ENCODE measurements at places on chromosomes 5 and 9.

DNA sequence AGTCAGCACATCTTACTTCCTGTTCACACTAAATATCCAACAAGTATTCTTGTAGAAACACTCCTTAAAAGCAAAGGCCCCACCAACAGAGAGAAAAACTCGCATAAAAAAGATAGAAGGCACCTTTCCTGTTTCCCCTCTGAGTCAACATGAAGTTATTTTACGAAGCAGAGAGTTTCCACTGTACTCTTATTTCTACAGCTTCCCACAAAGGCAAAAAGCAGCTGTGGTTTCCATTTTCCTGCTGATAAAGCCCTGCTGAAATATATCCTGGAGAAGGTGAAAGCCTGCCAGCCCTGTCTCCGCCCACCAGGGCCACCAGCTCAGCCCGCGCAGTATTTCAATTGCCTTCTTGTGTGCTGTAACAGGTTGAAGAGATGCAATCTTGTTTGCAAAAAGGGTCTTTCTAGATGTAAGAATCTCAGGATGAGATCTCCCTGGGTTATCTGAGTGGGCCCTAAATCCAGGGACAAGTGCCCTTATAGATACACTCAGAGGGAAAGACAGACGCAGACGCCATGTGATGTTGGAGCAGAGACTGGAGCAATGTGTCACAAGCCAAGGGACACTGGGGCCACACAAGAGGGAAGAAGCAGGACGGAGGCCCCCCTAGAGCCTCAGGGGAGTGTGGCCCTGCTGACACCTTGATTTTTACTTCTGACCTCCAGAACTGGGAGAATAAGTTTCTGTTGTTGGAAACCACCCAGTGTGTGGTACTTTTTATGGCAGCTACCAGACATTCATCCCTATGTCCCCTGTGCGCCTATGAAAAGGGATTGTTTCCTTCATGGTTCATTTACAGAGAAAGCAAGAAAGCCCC lies 19.9 kb downstream of the SEMA4D start:
- no peak for DNase-seq

- DNase-seq, result no peak
These were observed 49.4 kb downstream of the ELOVL7 start for GRCh38 chr5:60794691-60795090.

- DNase-seq, result no peak
These were observed 610.2 kb downstream of the ANXA1 start for GRCh38 chr9:73761905-73762304.

GRCh38 chr5:78518365-78519197 lies 130.0 kb downstream of the LHFPL2 start:
- no peak for DNase-seq

DNA sequence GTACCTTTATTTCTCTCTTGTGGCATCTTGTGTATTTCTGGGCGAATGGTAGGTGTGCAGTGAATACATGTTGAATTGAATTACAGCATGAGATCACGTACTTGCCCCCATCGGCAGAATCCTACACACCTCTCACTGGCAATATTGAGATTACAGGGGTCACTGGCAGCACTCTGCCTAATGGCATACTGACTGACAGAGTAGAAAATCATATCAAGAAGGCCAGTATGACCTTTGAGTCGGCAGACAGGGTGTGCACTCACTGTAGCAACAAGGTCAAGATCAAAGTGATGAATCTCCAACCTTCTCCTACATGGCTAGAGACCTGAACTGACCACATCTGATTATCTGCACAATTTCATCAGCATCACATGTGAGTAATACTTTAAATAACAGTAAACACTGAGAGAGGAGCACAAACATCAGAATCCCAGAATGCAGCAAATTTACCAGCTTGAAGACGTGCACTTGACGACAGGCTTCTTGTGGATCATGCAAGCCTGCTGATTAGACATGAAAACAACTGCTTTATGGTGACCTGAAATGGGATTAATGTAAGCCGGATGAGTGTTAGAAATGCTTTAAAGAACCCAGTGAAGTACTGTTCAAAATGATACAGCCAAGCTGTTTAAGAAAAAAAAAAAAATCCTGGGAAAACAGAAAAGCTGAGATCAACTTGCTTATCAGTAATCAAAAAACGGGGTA lies 267.1 kb upstream of the EFNA5 start:
- no peak for DNase-seq

- DNase-seq, result no peak
These were observed 35.6 kb upstream of the TRIO start for GRCh38 chr5:14107536-14107935.

DNA sequence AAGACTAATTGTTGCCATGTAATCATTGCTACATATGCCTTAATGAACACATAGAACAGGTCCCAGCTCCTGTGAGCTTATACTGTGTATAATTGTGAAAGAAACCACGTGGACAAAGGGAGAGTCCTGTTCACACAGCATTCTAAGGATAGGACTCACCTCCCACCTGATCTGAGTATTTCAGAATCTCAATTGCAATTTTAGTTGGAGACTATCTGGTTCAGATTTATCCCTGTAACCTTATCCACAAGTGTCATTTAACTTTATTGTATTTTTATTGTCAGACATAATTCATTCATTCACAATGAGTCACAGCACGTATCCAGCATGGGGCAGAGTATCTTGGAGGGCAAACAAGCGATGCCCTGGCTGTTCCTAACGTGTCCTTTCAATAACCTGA lies 448.3 kb downstream of the NTRK2 start:
- no peak for DNase-seq

- peak; percentile 63 for DNase-seq
These were observed 36.8 kb downstream of the ITK start for GRCh38 chr5:157217289-157218024.

- DNase-seq, result no peak
These were observed 155.7 kb downstream of the C9orf50 start for GRCh38 chr9:129464972-129465833.

DNA sequence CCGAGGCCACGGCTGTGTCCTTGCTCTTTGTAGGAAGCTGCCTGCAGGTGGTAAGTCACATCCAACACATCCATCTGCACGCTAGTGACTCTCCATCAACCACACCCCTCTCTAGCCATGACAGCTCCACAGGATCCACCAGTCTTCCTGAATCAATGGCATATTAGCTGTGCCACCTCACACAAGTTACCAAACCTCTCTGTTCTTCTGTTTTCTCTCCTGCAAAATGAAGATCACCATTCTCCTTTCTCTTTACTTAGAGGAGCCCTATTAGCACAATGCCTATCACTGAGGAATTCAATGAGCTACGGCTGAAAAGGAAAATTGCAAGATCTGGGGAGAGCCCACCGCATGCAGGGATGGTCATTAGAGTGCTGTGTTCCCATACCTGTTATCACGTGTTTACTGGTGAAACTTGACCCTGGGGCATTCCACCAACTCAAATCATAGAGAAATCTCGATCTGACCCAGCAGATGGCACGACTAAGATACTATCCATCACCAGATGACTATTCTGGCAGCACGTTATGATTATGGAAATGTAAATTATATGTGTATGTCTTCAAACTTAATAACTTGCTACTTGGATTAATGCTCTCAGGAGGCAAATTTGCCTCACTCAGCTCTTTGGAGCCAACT lies 20.9 kb downstream of the WHRN start:
- no peak for DNase-seq

GRCh38 chr9:3608011-3608410 lies 82.2 kb upstream of the RFX3 start:
- no peak for DNase-seq

- no peak for DNase-seq
These were observed 124.4 kb downstream of the WDR41 start for GRCh38 chr5:77367741-77368140.

DNA sequence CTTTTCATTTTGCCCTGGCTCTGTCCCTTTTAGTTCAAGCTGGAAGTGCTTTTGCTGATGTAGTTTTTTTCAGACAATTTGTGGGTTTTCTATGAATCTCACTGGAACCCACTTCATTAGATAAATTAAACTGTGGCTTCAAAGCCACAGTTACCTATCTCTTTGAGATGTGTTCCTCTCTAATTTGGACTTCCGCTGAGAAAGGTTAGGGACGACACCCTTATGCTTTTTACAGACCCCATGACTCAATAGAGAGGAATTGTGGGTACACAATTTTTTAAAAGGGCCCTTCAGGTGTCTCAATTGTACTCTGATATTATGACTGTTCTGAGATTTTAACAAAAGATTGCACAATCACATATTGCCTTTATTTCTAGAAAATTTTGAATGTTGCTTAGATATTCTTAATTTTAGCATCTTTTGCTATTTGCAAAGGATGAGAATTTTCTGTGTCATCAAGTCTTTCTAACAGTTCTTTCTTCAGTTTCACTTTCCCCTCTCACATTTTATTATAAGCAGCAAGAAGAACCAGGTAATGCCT lies 110.6 kb downstream of the GADD45G start:
- DNase-seq, result no peak

- DNase-seq, result no peak
These were observed 30.3 kb downstream of the MAN2A1 start for GRCh38 chr5:109719978-109720377.

DNA sequence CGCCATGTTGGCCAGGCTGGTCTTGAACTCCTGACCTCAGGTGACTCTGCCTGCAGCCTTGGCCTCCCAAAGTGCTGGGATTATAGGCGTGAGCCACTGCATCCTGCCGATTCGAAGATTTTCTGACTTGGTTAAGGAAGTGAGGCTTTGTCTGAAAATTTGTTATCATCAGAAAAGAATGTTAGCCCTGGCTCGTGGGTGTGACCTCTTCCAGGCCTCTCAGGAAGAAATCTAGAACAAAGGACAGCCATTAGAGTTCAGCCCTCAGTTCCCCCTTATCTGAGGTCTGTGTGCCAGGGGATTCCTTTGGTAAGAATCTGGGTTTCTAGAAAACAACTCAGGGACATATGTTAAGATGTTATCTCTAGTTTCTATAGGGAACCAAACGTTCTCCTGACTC lies 6.2 kb downstream of the OR2S2 start:
- no peak for DNase-seq

GRCh38 chr5:124232515-124232914 lies 513.9 kb downstream of the ZNF608 start:
- DNase-seq, result no peak

DNA sequence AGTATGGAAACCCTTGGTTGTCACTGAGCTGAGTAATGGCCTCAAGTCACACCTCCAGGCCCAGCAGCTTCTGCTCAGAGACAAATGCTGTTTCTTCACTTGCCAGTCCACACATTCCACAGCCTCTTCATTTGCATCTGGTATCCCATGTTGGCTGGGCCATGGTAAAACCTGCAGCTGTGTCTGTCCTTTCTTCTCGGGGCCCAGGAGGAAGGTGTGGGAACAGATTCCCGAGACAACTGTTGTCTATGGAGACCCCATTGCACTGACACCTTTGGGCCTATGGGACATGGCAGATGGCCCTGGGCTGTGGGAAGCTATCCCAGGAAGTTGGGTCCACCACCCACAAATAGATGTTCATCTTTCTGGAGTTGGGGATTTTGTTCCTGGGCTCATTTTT lies 85.1 kb downstream of the MACROH2A1 start:
- DNase-seq, result no peak

GRCh38 chr5:36370073-36370472 lies 68.4 kb upstream of the RANBP3L start:
- no peak for DNase-seq

- peak; percentile 70 for DNase-seq
These were observed 5.1 kb downstream of the MGAT4B start for GRCh38 chr5:179801304-179802206.

GRCh38 chr9:99162759-99163364 lies 57.9 kb downstream of the TGFBR1 start:
- DNase-seq, result no peak

- DNase-seq, result no peak
These were observed 429.8 kb downstream of the SPATA31D1 start for GRCh38 chr9:82418334-82418733.

DNA sequence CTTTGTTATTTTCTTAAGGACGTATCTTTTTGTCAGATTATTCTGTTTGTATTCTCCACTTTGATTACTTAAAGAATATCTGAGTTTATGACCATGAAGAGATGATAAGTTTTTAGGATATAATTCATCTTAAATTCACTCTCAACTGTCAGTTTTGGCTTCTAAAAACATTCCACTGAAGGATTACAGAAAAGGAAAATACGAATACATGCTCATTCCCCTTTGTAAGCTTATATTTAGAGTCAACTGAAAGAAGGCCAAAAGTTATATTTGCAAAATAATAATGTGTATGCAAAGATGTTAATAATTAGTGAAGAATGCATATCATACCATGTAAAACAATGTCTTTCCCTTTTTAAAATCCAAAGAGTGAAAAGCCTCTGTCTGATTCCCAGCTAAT lies 52.5 kb downstream of the ZNF474 start:
- DNase-seq, result no peak

- DNase-seq, result no peak
These were observed 584 bp upstream of the KLF9 start for GRCh38 chr9:70415041-70415440.

GRCh38 chr5:119302916-119303897 lies 52.6 kb upstream of the TNFAIP8 start:
- DNase-seq, result no peak

DNA sequence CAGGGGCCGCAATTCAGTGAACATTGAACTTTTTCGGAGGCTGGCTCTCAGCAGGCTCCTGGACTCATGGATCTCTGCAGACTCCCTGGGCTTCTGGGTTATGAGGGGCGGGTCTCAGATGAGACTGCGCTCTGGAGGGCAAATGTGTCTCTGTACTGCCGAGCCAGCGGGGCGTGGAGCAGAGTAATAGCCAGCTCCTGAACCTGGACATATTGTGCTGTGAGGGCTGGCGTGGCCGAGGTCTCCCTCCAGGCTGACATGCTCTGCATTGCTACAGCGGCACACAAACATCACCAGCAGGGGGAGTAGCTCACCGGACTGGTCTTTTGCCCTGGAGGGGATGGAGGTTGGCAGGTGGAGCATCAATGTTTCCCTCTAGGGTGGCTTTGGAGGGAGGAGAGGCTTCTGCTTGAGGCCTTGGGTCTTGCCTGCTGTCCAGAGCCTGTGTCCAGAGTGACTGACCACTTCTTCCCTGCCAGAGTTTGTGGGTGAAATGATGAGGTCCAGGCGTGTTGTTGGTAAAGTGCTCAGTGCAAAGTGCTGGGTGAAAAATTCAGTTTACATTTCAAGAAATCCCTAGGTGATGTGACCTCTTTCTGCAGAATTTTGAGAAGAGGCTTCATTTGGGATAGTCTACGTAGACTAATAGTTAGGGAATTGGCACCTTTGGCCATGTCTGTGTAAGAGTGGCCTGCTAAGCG lies 10.9 kb upstream of the GADD45G start:
- peak; percentile 20 for DNase-seq

- no peak for DNase-seq
These were observed 23.1 kb upstream of the TRPM3 start for GRCh38 chr9:71144495-71144894.

GRCh38 chr5:146993876-146994530 lies 115.4 kb upstream of the PPP2R2B start:
- DNase-seq, result no peak

GRCh38 chr9:99030092-99030511 lies 74.8 kb upstream of the TGFBR1 start:
- no peak for DNase-seq

All from stimulated activated CD8-positive, alpha-beta memory T cell treated with anti-CD3 and anti-CD28 coated beads, Interleukin-4, amount 100 ng/mL, for 4 hours (primary cell).